NCI-H146 (cell line): ENCODE measurements at places on chromosomes 7 and 10.

DNA sequence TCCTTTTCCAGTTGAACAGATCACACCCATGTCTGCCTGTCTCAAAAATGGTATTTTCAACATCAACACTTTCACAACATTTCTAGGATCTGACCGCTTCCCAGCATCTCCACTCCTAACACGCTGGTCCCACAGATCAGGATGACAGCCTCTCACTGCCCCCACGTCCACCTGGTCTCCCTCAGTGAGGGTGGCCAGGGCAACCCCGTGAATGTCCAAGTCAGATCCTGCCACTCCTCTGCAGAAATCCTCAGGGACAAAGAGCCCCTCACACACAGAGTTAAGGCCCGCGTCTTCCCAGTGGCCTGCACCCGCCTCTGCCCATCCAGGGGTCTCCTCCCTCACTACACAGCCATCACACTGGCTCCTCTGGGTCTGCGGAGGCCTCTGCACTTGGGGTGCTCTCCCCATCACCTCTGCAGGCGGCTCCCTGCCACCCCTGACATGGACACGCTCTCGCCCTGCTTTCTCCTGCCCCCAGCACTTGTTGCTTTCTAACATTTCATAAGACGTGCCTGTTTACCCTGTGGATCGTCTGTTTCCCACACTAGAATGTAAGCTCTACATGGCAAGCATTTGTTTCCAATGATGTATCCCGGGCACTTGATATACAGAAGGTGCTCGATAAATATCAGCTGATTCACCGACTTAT is 20.0 kb downstream of the GNA12 start:
- no peak for DNase-seq

GRCh38 chr10:78889536-78890063 is 179.2 kb upstream of the ZMIZ1 start:
- no peak for DNase-seq

DNA sequence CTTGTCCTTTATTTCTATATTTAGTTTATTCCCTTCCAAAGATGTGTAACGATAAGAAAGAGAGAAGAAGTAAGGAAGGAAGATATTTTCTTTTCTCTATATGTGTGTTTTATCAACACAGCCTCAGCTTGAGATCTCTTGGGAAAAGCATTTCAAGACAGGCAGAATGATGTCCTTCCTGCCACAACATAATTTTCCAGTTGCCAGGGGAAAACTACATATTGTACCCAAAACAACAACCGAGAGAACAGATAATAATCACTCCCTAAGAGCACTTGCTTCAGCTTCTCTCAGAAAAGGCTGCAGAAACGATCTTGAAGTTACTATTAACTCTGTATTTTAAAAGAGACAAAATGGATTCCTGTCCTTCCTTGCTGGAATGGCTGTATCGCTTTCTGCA is 151.4 kb upstream of the ITGB1 start:
- DNase-seq: no peak

DNA sequence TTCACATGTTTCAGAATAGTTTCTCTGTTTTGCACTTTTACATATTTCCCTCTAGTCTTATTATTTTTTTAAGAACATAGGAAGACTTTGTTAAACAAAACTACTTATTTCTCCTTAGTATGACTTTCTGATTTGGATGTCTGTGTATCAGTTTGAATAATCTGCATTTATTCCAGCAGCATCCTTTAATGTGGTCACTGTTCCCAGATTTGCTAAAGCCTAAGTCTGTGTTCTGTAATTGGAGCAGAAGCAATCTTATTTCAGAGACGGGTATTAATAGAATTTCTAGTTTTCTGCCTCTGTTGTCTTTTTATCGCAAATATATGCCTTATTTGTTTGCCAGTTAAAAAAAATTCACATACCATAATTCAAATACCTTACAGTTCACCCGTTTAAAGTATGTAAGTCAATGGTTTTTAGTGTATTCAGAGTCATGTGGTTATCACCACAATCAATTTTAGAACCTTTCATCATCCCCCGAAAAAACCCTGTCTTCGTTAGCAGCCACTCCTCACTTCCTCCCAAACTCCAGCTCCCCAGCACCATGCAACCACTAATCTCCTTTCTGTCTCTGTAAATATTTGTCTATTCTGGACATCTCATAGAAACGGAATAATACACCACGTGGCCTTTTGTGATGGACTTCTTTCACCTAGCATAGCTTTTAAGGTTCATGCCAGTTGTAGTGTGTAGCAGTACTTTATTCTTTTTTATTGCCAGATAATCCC is 58.7 kb downstream of the INPP5F start:
- DNase-seq: peak; percentile 80

GRCh38 chr10:42984761-42985325 is 92.0 kb upstream of the RET start:
- DNase-seq: no peak

DNA sequence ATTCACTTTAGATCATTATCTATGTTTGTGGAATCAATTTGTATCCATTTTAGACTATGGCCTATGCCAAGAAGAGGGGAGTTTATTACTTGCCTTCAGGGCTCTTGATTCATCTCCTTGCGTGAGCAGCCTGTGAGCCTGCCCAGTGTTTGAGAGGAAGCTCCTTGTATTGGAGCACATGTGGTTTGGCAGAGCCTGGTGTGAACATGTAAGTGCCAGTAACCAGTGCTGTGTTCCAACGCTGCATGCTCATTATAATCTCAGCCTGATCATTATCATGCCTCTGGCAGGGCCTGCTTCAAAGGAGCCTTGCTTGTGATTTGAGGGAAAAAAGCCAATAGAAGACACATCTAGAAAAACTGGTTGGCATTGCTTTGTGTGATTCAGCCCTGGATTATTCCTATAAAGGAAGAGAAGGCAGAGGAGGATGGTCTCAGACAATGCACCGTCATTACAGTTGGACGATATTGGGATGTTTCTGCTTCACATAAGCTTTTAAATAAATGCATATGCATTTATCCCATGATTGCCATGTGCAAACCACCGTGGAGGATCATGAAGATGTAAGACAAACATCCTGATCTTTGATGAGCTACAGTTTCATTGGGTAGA is 203.4 kb upstream of the AHR start:
- peak; percentile 22 for DNase-seq

DNA sequence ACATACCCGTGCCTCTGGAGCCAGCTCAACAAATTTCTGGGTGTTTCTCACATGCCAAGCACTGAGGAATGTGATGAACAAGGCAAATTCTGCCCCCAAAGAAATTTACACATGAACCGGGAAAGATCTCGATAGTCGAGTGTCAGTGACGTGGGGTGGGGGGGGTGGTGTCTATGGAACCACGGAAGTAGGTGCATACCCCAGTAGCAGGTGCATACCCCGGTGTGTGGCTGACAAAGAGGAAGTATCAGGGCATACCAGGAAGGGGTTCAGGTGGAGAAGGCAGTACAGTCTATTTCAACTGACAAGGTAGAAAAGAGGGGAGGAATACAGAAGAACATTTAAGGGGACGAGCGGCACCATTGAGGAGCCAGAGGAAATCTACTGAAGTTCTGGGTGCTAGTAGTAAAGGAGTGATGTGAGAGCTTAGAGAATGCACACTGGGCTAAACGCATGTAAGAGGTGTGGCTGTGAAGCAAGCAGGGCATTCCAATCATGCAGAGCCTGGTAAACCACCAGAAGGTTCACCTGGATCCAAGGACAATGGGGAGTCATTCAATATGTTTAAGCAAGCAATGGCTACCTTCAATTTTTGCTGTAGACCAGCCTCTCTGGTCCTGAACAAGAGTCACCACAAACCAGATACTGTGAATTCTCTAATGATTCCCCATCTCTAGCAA is 6.2 kb downstream of the CCDC6 start:
- DNase-seq: no peak

GRCh38 chr10:119526621-119527592 is 15.6 kb downstream of the RGS10 start:
- no peak for DNase-seq

DNA sequence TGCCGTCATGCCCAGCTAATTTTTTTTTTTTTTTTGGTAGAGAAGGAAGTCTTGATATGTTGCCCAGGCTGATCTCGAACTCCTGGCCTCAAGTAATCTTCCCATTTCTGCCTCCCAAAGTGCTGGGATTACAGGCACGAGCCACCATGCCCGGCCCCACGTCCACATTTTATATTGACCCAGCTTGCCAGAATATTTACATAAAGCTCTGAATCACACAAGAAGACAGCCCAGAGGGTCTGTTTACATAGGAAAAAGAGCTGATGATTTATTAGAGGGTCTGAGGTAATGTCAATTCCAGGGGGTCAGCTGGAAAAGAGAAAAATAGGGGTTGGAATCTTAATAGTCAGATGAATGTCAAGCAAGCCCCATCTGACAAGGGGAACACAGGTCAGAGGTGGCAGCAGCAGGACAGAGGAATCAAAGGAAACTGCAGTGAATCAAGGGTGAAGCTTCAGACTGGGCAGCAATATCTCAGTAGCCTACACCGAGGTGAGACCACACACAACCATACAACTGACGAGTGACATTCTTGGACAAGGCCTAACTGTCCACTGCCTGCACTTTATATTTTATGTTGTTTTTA is 15.8 kb upstream of the SLF2 start:
- peak; percentile 39 for DNase-seq

DNA sequence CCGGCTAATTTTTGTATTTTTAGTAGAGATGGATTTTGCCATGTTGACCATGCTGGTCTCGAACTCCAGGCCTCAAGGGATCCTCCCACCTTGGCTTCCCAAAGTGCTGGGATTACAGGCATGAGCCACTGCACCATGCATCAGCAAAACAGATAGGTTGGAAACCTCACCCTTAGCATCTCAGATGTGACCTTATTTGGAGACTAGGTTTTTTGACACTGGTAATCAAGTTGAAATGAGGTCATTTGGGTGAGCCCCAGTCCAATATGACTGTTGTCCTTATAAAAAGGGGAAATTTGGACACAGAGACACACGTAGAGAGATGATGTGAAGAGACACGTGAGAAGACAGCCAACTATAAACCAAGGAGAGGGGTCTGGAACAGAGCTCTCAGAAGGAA is 42.5 kb upstream of the TPST1 start:
- no peak for DNase-seq

- no peak for DNase-seq
Measured at GRCh38 chr7:112103246-112103645, 103.0 kb downstream of the DOCK4 start.

DNA sequence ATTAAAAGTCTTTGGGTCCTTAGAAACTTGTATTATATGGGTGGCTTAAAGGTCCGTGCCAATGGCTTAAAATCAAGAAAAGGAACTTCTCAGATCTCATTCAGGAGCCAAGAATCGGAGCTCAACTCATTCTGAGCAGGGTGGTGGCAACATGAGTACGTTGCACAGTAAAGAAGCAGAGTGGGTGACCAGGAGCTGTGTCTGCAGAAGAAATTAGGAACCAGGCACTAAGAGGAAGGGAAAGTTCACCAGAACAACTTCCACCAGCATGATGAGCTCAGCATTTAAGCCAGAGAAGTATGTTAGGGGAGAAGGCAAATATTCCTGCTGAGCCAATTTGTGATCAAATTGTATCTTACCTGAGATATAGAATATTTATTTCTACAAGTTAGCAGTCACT is 236.0 kb upstream of the NRP1 start:
- DNase-seq: no peak

DNA sequence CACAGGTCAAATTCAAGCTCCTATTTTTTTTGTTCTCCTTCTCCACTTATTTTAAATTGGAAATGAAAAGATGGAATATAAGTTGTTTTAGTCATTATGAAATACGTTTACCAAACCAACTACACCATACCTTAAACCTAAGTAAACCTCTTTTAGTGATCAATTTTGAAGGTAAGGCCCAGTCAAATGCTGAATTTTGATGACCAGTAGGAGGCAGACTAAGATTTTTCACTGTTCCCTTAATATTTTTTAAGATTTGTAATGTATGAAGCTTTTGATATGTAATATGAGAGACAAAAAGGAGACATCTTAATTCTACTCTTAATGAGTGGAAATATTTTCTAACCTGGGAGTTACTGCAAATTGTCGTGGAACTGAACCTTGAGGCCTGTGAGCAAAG is 311.6 kb downstream of the EXOC4 start:
- no peak for DNase-seq

DNA sequence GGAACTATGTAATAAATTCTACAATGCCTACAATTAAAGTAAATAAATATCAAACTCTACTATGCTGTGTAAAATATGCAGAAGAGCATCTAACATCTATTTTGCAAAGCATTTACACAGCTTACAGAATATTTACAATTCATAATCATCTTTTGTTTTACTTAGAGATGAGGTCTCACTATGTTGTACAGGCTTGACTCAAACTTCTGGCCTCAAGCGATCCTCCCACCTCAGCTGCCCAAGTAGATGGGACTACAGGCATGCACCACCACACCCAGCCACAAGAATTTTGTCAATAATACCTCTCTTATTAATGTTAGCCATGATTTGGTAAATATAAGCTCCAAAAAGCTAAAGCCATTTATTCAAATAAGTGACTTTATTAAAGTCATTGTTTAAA is 21.9 kb upstream of the CAV2 start:
- DNase-seq: no peak

GRCh38 chr10:12636571-12636970 is 287.2 kb downstream of the CAMK1D start:
- DNase-seq: no peak

DNA sequence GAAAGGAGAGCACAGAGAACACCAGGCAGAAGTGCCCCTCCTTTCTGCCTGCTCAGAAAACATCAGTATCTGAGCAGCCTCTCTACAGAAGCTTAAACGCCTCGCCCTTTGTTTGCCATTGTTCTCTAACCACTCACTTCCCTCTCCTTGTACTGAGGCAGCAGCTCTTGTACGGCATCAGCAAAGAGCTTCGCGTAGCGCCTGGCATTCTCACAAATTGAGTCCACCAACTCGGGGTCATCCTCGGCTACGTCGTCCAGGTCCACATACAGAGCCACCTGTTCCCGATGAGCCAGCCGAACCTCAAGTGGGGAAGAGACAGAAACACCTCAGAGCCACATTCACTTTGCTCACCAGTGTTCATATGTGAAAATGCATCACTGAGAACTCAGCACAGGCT is 1.7 kb downstream of the MCM7 start:
- DNase-seq: no peak

- no peak for DNase-seq
Measured at GRCh38 chr10:36017137-36017536, 375.0 kb upstream of the FZD8 start.

GRCh38 chr10:103548006-103548405 is 54.5 kb downstream of the NEURL1 start:
- no peak for DNase-seq

GRCh38 chr7:133265821-133266220 is 12.9 kb downstream of the EXOC4 start:
- no peak for DNase-seq
